ENCODE measurements at places on chromosomes 6 and 20.

DNA sequence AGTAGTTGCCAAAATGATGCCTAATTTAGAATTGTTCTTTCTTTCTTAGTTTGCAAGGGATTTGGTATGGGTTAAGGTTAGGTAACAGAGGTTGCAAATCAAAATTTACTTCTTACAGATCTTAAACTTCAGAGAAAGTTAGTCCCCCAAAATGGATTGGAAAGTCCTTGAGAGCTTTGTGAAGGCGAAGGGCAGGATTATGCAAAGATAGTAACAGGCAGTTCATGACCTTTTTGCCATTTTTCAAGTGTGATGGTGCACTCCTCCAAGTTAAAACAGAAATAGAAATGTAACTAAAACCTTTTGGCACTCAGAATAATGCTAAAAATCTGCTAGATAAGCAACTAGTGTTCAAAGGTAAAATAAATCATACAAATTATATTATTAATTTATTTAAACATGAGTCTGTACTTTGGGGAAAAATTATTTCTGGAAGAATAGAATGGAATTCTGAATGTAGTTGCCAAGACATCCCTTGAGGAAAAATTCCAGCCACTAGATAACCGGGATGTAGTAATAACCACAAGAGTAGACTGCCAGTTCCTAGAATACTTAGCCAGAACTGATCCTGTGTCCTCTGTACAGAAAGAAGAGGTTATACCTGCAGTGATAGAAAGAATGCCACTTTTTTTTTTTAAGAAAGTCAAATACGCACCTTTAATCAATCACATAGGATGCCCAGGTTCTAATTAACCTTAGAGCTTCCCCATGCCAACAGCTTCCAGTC lies 31.8 kb upstream of the DAAM2 start:
- DNase-seq: no peak

DNA sequence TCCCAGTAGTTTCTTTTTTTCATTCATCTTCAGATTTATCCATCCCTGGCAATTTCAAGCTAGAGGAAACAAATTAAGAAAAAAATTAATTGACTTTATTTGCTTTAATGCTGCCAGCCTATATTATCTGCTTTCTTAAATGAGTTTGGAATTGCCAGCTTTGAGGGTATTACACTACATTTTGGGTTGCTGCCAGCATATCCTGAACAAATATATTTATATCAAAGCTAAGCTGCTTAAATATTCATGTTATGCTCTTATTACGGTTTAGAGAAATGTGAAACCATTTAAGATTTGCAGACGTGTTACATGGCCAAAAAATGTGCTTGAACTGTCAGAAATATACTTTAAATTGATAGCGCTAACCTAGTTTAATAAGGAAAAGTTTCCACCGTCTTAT lies 59.7 kb downstream of the GRIK2 start:
- DNase-seq: no peak

DNA sequence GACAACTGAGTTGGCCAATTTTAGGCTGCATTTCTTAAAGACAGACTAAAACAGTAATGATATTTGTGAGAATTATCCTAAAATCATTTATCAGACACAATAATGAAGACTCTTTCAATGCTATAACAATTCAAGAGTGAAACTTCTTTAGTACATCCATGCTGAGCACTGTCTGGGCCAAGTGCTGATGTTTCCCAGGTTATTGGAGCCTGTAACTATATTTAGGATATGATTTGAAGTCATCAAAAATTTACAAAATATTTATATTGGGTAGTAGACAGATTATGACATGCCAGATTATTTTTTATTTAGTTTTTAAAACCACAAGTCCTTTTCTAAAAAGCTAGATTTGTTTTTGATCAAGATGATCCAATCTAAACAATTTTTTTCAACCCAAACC lies 45.1 kb downstream of the FHL5 start:
- no peak for DNase-seq

DNA sequence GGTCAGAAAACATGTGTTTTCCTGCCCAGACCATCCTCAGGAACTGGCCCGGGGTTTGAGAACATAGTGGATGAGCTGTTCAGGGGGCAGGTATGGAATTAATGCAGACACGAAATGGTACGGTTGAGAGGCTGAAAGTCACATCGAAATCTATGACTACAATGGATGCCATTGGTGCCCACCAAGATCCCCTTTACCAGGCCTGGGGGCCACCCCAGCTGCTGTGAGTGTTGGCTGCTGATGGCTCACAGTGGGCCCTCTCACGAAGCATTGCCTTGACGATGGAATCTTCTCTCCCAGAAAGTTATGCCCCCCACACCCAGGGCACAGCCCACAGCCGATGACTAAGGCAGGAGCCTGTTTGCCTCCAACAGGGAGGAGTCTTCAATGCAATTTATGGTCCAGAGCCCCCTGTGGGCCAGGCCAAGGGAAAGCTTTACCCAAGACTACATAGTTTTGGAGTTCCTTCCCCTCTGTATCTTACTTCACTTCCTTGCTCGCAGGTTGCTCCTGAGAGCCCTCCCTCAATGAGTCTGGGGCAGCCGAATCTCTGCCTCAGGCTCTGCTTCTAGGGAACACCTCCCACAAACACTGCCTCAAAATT lies 92.6 kb downstream of the BFSP1 start:
- DNase-seq: no peak

DNA sequence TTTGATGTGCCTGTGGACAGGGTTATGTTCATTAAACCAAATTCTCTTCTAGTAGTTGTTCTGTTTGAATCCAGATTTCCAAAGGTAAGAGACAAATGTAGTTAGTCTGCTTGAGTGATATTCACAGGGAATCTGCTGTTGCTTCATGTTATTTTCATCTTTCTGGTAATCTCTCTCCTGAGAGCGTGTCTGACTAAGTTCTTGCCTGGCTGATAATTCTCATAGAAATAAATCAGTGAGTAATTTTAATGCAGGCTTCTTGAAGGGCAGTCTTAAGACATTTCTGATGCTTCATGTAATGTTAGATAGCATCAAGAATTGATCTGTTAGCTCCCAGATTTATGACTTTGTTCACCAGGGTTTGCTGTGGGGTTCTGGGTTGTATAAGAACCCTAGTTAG lies 54.2 kb downstream of the CTNNBL1 start:
- no peak for DNase-seq

GRCh38 chr6:148681666-148682065 lies 65.2 kb upstream of the UST start:
- DNase-seq: no peak

DNA sequence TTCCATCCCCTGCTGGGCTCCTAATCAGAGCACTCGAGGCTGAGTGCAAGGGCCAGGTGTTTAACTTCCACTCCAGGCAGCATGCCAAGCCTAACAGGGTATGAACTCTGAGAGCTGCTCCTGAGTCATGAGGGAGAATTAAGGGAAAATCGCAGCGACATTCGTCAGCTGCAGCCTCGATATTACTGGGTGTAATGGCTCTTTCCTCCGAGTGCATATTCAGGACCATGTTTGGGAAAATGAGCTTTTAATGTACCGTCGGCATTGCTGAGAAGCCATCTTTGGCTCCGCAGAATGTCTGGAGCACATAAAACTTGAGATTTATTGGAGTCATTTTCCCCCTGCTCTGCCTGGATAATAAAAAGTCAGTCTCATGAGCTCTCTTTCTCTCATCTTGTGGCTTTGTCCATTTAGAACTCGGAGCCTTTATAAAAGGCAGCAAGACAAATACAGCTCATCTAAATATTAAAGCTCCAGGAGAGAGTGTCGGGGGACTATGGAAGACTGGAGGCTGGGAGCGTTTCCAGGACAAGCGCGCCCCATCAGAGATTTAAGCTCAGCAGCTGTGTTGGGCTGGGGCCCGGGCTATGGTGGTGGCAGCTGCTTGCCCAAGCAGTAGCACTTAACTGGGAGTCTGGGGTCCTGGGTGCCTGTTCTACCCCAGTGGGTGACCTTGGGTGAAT lies 103.7 kb downstream of the TOX2 start:
- DNase-seq: peak; percentile 63

Data from left renal cortex interstitium (tissue), 4 donors.